ENCODE measurements at places on chromosomes 1 and 21.

GRCh38 chr1:8382608-8383505 lies 64.9 kb downstream of the SLC45A1 start:
- DNase-seq = no peak

GRCh38 chr1:235515844-235516512 lies 11.7 kb upstream of the B3GALNT2 start:
- no peak for DNase-seq

- DNase-seq = no peak
Measured at GRCh38 chr1:245084551-245084950, 70.2 kb upstream of the KIF26B start.

DNA sequence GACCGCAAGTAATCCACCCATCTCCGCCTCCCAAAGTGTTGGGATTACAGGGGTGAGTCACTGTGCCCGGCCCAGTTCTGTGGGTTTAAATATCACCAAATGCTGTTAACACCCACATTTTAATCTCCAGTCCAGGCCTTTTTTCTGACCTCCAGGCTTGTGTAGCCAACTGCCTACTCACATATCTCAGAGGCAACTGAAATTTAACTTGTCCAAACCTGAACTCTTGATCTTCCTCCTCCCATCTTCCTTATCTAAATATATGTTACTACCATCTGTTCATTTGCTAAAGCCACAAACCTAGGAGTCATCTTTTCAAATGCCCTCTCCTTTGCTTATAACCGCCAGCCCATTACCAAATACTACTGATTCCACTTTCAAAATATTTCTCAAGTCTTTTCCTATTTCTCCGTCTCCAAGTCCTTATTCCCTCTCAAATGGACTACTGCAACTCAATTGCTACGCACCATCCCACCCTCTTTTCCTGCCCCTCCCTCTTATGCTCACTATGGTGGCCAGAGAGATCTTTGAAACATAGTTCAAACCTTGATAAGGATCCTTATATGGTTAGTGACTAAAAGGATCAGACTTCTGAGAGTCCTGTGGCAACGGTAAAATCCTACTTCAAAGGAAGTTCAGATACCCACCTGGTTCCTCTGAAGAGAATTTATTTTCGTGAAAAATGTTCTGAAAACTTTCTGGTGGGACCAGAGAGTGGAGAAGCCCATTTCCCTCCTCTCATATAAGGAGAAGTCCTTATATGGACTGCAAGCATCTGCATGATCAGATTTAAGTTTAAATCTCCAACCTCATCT lies 78.5 kb upstream of the CDC42BPA start:
- DNase-seq = no peak

DNA sequence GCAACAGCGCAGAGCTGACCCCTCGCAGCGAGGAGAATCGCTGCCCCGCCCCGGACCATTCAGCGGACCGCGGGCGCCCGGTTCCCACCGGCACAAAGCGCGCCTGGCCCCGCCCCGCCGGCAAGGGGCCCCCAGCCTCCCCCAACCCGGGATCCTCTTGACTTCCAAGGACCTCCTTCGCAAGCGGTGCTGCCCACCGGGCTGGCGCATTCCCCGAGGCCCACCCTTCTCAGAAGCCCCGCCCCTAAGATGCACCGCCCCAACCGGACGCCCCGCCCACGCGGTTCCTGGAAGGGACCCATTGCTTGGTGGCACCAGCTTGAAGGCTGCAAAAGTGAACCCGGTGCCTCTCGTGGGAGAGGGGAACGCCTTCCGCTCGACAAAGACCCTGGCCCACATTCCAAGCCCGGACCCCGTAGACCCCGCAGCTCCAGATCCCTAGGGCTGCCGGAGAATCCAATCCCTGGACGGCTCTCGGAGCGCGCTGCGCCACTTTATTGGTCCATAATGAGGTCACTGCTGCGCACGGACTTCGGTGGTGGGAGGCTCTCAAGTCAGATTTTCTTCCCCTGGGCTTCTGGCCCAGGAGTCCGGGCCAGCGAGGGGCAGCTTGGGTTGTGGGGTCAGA lies 2.0 kb downstream of the HES3 start:
- no peak for DNase-seq

- DNase-seq = no peak
Measured at GRCh38 chr1:64525116-64525686, 55.3 kb downstream of the CACHD1 start.

DNA sequence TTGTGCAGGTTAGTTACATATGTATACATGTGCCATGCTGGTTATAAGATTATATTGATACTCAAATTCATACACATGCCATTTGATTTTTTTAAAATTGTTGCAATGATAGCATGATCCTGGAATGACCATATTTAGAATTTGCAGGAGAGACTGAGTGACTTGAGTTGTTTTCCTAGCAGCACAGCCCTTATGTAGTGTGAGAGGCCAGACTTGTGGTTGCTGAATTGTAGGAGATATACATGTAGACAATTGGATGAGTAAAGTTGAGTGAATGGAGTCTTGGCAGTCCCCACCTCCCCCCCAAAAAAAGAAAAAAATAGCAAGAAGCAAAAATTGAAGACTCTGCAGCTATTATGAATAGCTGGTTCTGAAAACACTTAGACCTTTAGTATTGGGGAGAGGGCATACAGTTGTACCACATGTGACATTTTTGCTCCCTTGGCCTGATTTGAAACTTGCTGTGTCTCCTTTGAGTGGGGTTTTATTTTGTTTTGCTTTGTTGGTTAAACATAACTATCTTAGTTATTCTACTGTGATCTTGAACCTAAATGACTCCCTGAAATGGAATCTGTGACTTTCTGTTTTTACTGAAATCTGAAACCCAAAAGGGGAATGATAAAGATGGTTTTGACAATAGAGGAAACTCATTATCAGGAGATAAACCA lies 280.3 kb downstream of the HMCN1 start:
- no peak for DNase-seq

DNA sequence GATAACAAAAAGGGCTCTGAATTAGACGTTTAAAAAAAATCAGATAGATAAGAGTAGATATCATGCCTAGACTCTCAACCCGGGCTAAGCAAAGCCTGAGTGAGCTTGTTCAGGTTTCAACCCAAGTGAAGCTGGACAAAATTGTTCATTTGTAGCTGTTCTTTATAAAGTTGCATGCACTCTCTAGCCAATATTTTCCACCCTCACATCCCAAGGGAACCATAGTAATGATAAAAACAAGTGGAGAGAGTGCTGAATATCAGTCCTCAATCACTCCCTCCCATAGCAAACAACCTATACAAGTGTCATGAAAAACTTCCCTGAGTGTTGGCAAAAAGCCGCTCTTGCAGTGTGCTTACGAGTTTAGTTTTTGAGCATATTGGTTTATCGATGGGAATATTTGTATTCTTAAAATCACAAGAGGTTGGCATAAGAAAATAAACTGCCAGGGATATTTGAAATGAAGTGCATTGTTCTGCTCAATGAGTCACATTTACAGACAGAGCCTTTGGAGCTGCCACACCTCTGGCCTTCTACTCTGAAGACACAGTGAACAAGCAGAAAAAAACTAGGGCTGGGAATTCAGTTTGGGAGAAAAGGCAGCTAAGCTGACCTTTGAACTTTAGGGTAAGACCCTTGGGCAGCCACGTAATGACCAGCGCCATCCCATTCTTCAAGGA lies 2.2 kb upstream of the CLCA2 start:
- DNase-seq = no peak
